Cardiac septum (tissue), 1 donor: ENCODE measurements at places on chromosomes 13 and 19.
A peak's percentile ranks its signal among the peaks of the same experiment; 100 is the strongest.

DNA sequence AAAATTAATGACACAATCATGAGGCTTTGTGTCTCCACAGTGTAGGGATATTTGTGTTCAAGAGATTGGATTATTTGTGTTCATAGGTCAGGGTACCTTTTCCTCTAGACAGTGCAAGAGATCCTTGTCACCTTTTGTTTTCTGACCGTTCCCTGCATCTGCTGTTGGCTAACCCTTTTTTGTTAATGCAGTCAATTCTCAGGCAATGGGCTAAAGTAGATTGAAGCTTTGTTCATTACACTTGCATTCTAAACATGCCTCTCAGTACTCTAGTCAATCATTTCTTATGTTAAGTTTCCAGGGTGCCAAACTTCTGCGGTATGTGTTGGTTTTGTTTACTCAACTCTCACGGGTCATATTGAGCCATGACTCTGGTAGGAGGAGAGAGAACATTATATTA is 1.8 kb upstream of the MED4 start:
- DNase-seq = no peak

GRCh38 chr19:58056861-58057260 is 2.2 kb upstream of the ZNF135 start:
- DNase-seq = no peak

- DNase-seq = no peak
Observed at GRCh38 chr19:53101518-53101917, 1.7 kb downstream of the ZNF160 start.

- no peak for DNase-seq
Observed at GRCh38 chr13:41960211-41960636, 685 bp downstream of the VWA8 start.

DNA sequence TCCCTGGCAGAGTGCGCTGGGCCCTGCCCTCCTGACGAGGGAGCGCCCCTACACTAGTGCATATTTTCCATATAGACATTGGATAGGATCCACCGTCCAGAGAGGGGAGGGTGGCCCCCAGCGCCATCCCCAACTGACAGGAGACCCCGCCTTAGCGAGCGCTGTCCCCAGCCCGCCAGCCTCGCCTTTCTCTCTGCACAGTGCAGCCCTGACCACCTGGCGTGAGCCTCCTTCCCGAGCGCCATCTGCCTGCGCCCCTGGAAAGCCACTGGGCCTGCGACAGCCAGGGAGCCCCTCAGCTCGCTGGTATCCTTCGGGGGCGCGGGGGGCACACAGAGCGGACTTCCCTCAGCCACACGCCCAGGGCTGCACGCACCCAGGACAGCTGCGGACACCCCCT is 42.1 kb upstream of the ATP12A start:
- DNase-seq = no peak

GRCh38 chr13:58081301-58081820 is 449.8 kb downstream of the PCDH17 start:
- no peak for DNase-seq

DNA sequence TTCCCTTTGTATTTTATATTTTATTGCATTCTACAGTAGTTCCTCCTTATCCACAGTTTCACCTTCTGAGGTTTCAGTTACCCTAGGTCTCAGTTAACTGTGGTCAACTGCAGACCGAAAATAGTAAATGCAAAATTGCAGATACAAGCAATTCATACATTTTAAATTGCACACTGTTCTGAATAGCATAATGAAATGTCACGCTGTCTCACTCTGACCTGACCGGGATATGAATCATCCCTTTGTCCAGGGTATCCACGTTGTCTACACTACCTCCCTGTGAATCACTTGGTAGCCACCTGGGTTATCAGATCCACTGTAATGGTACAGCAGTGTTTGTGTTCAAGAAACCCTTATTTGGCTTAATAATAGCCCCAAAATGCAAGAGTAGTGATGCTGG is 325.0 kb downstream of the DNAJC15 start:
- no peak for DNase-seq

GRCh38 chr13:113862931-113863523 is 849 bp downstream of the GAS6 start:
- peak; percentile 80 for DNase-seq

DNA sequence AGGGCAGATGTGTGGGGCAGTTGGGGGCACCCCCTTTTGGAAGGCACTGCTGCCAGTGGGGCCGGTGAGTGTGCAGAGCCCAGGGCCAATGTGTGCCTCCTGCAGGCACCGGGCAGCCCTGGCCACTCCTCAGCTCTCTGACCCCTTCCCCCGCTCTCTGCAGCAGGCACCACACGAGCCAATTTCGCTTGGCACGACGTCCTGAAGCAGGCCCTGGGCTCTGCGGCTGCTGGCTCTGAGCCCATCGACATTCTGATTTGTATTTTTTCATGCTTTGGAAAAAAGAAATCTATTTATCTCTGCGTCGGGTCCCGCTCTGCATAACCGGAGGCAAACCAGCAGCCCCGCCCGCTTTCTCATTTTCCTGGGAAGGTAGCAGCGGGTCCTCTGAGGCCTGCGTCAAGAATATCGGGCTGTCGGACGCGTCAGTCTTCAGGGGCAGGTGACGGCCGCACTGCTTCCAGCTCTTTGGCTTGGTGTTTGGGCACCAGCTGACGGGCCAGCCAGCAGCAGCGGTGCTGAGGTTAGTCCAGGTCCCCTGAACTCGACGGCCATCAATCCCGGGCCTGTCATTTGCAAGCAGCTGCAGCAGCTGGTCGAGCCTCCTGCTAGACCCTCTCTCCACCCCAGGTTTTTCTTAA is 134.3 kb downstream of the KDM4B start:
- no peak for DNase-seq

DNA sequence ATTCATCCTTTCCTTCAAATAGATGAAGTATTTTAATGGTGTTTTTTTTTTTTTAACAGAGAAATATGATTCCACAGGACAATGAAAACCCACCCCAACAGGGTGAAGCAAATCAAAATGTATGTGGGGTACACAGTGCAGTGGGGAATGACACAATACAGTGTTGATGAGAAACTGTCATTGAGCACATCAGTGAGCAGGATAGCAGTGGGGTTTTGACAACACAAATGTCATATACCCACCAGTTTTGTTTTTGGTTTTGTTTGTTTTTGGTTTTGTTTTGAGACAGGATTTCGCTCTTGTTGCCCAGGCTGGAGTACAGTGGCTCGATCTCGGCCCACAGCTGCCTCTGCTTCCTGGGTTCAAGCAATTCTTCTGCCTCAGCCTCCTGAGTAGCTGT is 29.2 kb downstream of the ZNF844 start:
- no peak for DNase-seq
